ENCODE measurements at places on chromosomes 13 and 19.

DNA sequence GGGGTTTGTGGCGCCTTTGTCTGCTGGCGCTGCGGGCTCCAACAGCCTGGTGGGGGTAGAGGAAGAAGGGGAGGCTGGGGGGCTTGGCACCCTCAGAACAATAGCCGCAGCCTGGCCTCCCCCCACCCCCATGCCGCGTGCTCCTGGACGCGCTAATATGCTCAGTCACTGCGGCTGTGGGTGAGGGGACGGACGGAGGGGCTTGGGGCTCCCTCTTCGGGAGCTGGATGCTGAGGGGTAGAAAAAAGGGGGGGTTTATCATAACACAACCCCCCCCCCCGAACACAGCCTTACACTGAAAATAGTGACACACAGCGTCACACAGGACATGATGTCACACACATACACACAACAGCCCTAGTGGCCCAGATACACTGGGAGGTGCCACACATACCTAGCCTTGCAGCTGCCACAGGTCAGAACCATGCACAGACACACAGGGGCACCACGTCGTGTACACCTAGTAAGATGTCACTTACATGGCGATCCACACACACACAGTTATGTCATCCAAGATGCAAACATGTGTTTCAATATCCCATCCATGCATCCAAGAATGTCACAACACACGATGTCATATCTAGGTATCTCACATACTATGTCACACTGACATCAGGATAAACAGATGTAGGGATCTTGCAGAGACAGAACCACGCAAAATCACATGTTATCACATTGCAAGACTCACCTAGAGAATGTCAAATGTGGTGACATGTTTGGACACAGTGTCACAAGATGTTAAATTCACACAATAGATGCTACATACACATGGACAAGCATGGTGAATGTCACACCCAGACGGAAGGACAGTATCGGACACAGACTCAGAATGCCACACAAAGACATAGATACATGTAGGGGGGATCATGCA lies 806 bp downstream of the MAST1 start:
- DNase-seq = no peak

DNA sequence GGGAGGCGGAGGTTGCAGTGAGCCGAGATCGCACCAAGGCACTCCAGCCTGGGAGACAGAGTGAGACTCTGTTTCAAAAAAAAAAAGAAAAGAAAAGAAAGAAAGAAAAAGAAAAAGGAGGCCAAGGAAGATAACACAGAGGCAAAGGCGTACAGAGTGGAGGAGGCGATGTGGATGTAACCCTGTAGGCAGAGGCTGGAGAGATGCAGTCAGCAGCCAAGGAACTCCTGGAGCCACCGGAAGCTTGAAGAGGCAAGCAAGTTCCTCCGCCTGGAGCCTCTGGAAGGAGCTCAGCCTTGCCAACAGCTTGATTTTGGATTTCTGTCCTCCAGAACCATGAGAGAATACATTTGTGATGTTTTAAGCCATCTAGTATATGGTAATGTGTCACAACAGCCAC lies 6.7 kb upstream of the CCDC8 start:
- DNase-seq = no peak

DNA sequence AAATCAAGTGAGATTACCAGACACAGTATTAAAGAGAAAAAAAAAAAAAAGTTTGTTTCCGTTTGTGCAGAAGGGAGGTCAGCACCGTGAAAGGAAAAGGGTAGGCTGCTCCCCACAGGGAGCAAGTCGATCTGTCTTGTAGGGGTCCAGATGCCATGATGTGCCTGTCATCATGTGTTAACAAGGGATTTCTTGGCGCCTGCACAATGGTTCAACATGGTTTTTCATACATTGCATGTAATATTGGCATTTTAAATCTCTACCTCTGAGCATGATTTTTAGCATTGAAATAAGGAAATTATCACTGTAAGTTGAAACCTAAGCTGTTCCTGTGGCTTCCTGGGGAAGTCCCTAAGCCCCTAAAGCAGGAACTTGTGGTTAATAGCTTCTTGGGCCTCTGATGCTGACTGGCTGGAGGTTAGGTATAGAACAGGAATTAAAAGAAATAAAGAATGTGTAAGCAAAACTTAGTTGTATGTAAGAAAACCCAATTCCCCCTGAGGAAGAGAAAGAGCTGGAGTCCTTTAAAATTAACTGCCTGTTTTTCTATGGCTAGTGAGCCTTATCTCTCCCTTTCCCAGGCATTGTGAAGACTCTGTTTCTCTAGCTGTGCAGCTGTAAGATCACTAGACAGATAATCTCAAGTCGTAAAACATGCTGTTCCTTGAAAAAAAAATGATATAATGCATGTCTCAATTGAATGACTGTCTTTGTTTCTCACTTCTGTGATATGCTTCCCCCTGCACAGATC lies 7.4 kb upstream of the FCGBP start:
- DNase-seq = peak; percentile 87

GRCh38 chr13:111859354-111860230 lies 207.4 kb upstream of the SOX1 start:
- DNase-seq = no peak

DNA sequence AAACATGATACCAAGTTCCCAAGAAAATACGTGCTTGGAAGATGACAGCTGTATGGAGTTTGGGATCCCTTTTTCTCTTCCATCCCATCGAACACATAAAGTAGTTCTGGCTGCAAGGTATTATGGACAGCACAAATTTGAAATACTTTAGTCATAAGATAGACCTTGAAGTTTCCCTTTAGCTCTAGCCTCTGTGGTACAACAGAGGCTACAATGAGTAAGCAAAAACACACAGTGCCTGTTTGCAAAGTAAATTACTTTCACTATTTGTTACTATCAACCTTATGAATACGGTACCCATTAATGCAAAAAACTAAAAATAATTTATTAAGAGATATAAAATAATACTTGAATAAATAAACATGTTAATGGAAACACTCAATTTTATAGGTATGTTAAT lies 21.0 kb upstream of the LRCH1 start:
- DNase-seq = no peak

GRCh38 chr13:110130431-110130830 lies 176.5 kb downstream of the COL4A1 start:
- DNase-seq = no peak

GRCh38 chr13:113562844-113563243 lies 21.7 kb upstream of the TFDP1 start:
- no peak for DNase-seq

DNA sequence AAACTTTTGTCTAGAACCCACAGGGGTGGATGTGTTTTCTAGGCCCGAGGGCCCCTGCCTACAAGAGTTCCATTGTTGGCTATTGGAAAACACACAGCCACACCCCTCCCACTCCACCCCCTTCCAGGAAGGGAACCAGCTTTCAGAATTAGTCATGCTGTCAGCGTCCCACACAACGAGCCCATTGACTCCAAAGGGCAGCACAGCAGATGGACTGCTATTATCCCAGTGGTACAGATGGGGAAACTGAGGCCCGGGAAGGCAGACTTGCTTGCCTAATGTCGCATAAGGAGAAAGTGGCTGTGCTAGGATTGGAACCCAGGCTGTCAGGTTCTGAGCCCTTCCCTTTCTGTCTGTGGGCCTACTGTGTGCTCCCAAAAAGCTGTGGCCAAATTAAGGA lies 8.1 kb upstream of the FXYD3 start:
- no peak for DNase-seq

- DNase-seq = no peak
These were observed 7.2 kb downstream of the ABHD13 start for GRCh38 chr13:108225440-108225839.

DNA sequence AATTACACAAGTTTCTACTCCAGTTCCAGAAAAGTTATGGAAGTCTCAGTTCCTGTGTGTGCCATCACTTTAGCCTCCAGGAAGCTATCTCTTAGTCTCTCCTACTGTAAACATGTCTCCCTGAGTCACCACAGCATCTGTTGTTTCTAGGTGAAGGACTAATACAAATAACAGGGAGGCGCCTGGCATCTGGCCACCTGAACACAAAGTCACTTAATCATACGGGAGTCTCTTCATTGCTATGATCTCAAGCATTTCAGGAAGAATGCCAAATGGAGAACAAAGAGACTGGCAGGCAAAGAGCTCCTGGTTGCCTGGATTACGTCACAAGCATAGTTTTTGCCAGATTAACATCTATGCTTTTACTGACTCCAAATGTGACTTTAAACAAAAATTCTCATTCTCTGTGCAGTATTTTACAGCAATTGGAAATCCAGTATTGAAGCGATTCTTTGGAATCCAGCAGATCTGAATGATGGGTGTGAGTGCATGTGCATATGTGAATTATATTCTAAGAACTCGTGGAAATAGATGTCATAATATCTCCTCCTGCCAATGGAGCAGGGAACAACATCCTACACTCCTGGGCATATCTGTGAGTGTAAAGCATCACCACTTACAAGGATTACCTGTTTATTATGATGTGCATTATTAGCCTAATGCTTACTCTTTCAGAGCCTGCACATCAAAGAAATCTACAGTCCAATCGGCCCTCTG lies 572.8 kb downstream of the PCDH9 start:
- DNase-seq = no peak

GRCh38 chr19:40445780-40446262 lies 1.7 kb upstream of the SERTAD3 start:
- no peak for DNase-seq

DNA sequence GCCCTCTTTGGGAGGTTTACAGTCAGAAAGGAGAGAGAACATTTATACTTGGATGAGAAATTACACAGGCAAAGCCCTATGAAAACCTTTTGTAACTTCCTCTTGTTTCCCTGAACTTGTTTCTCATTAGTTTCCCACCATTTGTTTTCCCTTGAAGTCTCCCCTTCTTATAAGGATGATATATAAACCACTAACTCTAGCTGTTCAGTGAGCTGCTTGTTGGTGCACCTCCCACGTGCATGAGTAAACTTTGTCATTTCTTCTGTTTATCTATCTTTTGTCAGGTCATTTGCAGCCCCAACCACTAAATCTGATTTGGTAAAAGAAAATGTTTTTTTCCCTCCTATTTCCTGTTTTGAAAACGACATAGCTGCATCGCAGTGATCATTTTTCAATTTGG lies 919.9 kb downstream of the SLITRK1 start:
- no peak for DNase-seq

DNA sequence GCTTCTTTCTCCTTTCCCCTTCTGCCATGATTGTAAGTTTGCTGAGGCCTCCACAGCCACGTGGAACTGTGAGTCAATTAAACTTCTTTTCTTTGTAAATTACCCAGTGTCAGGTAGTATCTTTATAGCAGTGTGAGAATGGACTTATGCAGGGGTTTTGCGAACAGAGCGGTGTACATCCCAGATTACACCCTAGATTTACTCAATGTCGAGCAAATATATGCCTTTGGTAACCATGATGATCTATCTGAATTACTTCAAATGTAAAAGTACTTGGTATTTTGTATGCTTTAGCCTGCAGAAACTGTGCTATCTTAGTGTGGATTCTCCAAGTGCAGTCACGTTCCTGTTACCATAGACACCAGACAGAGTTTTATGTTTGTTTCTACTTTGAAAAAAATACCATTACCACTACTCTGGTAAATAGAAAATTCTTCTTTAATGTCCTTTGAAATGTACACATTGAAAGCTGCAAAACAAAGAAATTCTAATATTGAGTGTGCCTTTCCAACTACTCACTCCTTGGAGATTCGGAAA lies 510.4 kb upstream of the ARGLU1 start:
- no peak for DNase-seq

- DNase-seq = no peak
These were observed 776.5 kb upstream of the SLITRK1 start for GRCh38 chr13:84658491-84659358.

GRCh38 chr19:4115050-4115817 lies 8.7 kb downstream of the MAP2K2 start:
- peak; percentile 54 for DNase-seq

DNA sequence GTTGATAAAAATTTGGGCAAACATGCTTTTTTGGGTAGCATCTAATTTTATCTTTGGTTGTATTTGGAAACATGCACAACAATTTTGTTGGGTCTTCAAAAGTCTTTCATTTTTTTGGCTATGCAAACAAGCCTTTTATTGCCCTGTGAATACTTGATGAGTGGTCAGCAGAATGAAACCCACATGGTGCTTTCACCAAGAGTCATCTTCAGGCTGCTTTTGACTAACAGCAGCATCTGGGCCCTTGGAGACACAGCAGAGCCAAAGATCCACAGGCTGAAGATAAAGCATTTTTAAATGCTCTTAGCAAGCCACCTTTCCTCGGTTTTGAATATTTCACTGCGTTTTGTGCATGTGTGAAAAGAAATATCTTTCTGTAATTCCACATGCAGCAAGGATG lies 154.9 kb downstream of the FGF9 start:
- DNase-seq = no peak

DNA sequence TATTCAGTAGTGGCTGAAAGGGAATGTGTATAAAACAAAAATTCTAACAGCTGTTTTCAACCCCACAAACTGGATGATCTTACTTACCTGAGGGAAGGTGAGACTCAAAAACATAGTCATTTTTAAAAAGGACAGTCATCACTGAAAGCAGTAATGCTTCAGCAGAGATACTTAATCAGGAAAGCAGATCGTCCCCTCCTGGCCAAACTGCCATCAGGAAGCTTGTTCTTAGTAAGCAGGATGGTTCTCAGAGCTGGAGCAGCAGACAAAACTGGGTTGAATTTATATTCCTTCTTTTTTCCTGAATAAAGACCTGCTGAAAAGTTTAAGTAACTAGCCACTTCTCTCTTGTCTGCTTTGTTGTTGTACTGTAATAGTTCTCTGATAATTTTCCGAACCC lies 1156.5 kb downstream of the OLFM4 start:
- DNase-seq = no peak

DNA sequence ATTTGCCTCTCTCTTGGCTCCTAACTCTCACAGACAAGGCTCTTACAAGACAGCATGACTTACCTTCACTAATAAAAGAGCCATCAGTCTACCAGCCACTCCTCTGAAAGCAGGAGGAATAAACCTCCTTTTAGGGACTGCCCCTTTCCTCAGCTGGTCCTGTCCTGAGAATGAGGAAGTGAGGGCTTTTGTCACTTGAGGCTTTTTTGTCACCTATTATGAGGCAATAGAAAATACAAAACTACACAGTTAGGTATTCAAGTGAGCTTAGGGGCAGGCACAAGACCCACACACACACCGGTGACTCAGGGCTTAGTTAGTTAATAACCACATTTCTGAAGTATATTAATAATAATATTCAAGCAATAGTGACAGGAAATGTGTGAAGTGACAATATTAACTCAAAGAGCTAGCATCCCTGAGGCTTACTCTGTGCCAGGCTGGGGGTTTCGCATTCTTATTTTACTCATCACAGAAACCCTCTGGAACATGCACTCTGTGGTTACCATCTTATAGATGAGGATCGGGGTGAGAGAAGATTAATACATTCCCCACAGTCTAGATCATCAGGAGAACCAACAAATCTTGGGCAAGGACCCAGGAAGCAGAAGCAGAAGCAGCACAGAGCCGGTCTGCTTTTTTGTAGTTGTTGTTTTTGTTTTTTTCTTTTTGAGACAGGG lies 379.9 kb downstream of the LIG4 start:
- no peak for DNase-seq

DNA sequence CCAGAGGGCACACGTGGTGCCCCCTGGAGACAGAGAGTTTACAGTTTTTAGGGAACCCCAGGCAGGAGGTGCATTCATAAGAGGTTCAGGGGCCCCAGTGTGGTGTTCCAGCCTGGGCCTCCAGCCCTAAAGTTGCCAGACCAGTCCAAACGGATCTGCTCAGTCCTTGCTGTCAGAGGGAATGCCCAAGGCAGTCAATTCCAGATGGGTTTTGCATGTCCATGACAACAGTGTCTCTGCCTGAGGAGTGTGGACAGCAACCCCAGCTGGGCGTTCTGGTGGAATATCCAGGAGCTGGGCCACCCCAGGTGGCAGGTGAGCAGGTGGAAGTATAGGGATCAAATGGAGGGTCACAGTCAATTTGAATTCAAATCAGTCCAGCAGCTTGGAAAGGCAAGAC lies 25.3 kb downstream of the FBXO27 start:
- no peak for DNase-seq
